A673 (cell line): ENCODE measurements at places on chromosomes 2 and 18.
A peak's percentile ranks its signal among the peaks of the same experiment; 100 is the strongest.

DNA sequence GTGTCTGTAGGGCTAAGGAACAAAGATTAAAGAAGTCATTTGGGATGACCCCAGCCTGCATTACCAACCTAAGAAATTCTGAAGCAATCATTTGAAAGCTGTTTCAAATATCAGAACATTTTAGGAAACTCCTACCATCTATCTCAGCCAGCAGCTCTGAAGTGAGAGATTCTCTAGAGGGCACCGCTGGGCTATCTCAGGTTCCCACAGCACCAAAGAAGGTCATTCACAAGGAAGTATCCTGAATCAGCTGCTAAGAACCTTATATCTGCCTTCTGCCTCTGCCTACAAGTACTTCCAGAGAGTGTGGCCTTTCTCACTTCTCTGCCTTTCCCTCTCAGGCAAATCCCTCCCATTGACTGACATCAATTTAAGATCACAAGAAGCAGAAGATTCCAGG is 13.4 kb upstream of the EVA1A start:
- no peak for DNase-seq

DNA sequence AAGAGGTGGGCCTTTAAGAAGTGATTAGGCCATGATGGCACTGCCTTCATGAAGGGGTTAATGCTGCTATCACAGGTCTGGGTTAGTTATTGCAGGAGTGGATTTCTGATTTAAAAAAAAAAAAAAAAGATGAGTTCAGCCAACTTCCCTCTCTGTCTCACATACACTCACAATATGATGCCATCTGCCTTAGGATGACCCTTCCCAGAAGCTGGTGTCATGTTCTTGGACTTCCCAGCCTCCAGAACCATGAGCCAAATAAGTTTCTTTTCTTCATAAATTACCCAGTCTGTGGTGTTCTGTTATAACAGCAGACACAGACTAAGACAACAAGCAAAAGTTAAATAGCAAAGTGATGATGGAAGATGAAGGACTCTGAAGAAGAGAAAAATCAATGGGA is 179.7 kb upstream of the ETAA1 start:
- no peak for DNase-seq

DNA sequence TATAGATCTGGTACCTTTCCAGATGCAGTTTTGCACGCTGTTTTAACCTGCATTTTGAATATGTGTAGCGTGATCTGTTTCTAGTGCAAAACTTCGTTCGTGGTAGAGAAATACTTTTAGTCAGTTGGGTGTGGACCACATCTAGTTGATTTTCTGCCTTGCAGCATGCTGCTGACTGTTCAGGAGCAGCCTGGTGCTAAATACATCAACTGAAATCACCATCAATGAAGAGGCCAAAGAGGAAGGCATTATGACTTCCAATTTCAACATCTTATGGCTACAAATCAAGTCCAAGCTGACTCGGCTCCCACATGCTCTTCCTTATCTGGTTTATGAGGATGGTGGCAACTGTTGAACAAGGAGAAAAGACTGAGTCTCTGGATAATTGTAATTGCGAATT is 298.5 kb downstream of the ZNF521 start:
- DNase-seq: no peak

- no peak for DNase-seq
These were observed 27.2 kb downstream of the TMEM177 start for GRCh38 chr2:119706221-119706620.

GRCh38 chr2:8255448-8255800 is 426.4 kb upstream of the ID2 start:
- DNase-seq: no peak

- DNase-seq: no peak
These were observed 205.1 kb downstream of the TPGS2 start for GRCh38 chr18:36623681-36624190.

DNA sequence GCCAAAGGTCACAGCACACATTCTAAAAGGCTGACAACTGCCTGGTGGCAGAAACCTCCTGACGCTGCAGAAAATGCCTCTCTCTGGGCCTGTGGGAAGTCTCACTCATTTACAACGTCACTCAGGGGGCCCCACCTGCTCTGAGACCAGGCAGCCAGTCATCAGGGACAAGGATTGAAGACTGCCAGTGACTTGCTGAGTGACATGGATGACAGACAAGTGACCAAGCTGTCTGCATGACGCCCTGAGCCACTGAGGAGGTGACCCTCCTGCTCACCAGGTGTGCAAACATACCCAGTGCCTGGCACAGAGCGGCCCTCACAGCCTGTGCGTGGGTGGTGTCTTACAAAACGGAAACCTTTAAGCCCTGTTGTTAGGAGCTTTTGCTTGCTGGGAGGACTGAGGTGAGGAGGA is 392.4 kb downstream of the TNS1 start:
- no peak for DNase-seq

DNA sequence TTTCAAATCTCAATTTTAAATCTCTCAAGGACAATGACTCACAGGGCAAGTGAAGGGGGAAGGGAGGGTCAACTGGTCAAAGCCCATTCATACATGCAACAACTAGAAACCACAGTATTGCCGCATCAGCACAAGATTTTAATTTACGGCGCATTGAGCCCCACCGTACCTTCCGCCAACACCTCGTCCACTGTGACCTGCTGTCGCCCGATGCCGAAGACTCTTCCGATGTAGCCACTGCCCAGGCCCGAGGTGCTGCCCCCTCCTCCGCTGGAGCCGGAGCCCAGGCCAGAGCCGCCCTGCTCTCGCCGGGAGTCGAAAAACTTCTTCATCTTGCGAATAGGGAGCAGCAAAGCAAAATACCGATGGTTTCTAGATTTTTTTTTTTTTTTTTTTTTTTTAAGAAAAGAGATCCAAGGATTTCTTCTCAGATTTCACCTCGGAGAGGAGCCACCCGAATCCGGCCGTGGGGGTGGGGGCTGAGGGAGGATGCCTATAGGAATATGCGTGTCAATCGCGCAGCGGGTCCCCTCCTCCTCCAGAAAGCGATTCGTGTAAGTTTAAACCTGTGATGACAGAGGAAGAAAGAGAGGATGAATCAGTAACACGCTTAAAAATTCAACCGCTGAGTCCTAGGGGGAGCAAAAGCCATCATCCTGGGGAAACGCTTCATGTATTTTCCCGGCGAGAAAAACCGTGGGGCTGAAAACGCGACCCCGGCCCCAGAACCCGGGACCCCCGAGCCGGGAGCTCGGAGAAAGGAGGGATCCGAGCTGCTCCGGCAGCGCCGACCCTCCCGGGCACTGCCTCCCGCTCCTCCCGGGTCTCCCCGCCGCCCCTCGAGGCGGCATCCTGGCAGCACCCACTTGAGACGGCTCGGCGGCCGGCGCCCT is 584 bp downstream of the AAK1 start:
- peak; percentile 78 for DNase-seq

DNA sequence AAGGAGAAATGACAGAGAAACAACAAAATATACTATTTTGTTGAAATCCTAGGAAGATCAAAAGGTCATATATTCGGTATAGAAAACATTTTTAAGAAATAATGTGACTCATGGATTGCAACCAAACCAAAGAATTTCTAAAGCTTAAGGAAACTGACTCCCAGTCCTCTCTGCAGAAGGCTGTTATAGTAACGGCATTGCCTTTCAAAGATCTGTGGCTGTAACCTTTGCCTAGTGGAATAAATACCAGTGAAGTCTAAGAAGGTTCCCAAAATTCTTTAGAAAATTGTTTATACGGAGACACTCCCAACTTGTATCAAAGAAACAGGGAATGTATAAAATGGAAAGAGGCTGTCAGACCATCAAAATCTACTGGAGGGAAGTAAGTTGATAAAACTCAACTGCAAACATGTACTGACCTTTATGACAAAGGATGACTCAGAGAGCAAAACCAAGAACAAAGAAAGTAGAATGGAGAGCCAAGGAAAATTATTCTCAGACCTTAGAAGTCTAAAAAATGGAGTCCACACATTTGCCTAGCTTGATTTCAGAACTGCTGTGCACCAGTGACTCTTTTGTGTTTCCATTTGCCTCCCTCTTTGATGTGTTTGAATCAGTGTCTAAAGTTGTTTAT is 48.6 kb upstream of the FSIP2 start:
- no peak for DNase-seq

DNA sequence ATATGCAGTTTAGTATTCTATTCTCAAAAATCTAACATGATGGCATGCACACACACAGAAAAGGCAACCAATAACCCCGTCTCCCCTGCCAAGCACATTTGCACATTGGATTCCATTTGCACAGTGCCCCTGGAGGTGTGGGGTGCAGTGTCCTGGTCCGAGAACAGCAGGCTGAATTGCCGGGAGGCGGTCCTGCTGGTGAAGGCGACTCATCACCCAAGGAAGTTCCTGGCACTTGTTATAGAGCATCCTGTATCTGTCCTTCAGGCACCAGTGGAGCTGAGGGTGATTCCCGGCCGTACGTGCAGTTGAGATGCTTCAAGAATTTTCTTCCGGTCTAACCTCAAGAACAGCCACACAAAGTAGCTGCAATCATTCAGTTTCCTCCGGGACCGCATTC is 73.0 kb upstream of the RAB12 start:
- DNase-seq: no peak

DNA sequence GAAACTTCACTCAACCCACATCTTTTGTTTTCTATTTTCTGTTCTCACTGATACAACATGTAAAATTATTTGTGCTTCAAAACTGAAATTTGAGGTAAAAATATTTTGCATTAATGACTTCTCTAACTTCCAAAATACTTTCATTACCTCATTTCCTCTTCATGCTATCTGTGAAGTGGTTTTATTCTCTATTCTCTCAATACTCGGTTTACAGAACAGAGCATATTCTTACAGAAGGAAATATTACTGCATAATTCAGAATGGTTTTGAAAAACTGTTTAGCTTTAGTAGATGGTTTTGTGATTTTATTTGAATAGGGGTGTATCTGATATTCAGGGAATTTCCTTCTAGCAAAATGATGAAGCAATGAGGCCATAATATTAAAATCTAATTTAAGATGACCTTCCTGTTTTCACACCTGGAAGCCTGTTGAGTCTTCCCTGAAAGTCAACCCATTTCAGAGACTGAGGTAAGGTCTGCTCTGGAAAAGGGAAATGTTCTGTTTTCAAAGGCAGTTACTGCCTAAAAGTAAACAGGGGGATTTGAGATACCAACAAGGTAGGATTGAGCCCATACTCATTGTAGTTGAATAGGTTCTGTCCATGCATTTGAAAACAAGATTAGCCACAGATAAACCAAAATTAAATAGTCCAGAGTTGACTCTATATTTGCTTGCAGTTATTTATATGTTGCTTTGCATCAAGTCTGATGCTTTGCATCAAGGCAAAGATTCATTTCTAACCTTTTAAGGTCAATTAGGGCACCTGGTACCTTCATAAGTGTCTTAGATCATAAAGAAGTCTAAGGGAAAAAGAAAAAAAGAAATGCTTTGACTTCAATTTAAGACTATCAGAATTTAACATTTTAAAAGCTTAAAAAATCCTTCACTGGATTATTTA is 50.8 kb upstream of the PEX13 start:
- no peak for DNase-seq

GRCh38 chr2:227592694-227593387 is 5.9 kb upstream of the SCYGR2 start:
- no peak for DNase-seq

DNA sequence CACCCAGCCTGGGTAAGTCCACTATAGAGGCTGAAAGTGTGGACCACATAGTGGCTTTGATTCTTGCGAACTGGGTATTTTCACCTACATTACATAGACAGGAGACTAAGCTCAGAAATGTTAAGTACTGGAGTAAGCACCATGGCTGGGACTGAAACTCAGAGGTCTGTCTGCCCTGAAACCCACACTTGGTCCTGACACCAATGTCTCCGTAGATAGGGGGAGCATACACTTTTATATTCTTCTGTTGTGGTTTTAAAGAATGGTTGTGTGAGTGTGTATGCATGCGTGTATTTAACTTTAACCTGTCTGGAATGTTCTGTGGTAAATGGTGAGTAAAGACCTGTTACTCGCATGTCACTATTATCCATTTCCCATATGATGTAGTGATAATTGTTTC is 10.3 kb upstream of the NPPC start:
- DNase-seq: no peak

DNA sequence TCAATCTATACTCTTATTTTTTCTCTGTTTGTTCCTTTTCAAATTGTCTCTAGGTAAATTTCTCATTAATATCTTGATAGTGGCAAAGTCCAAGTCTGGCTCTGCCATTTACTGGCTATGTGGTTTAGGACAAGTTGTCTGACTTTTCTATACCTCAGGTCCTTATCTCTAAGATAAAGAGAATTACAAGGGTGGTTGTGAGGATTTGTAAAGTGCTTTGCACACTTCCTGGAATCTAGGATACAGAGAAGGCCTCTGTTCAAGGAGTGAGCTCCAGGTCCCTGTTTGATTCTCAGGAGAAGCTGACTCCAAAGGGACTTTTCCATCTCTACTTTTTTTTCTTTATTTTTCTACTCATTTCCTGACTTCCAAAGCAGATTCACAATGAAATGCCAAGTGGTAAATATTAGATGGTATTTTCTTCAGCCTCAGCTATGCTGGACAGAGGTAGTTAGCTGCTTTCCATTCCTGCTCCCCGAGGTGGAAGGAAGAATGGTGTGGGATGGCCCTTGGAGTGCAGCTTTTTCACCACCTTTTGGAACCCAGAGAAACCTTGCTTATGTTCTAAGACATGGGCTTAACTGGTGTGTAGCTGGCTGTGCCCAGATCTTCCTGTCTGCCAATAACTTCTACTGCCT is 90.5 kb downstream of the GALNT1 start:
- DNase-seq: no peak

GRCh38 chr18:66761166-66761565 is 157.3 kb upstream of the CDH19 start:
- no peak for DNase-seq

GRCh38 chr2:147482111-147482895 is 362.5 kb upstream of the ACVR2A start:
- DNase-seq: no peak

DNA sequence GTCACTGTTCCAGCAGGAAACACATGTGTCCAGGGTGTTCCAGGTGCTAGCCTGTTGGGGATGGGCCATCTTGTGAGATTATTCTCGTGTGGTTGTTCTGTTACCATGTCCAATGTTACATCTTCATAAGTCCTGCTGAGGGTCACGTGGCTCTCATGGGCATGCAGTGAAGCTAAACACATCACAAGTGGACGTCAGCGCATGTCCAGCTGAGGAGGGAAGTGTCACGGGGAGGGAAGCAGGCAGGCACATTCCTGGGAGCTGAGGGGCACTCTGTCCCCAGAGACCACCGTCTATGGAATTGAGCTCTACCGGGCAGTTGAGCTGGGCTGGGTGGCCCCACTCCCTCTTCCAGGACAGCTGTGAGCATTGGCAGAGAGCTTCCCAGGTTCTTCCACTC is 155.3 kb upstream of the TWIST2 start:
- DNase-seq: no peak

- DNase-seq: no peak
These were observed 60.4 kb upstream of the COPS8 start for GRCh38 chr2:237025090-237025865.

- no peak for DNase-seq
These were observed 404.3 kb upstream of the VWC2L start for GRCh38 chr2:214006601-214007000.
